ENCODE measurements at places on chromosomes 4 and X. TPM values are rescaled to one million over a fixed set of nuclear protein-coding genes. Genes with fewer than 3 reads are reported as not detected.

- no peak for DNase-seq
Measured at GRCh38 chrX:85419293-85419692, 39.8 kb upstream of the POF1B start.

- DNase-seq, result no peak
Measured at GRCh38 chr4:128291096-128291495, 3.5 kb upstream of the PGRMC2 start.

DNA sequence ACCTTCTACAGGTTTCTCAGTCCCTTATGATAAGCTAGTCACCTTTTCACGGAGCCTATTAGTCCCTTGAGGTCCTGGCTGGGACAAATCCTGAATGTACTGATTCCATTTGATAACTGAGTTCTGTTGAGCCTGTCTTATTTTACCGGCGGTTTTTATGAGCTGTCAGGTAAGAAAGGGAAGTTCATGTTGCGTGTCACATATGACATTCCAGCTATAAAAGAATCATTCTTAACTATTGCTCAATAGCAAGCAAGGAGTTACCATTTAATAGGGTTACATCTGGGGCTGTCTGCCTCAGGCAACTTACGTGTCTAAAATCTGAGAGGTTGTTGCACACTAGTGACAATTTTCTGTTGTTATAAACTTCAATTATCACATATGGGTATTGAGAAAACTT lies 394.6 kb downstream of the TECRL start:
- DNase-seq, result no peak

NDNF gene
- total RNA-seq, result 9.2 TPM

DNA sequence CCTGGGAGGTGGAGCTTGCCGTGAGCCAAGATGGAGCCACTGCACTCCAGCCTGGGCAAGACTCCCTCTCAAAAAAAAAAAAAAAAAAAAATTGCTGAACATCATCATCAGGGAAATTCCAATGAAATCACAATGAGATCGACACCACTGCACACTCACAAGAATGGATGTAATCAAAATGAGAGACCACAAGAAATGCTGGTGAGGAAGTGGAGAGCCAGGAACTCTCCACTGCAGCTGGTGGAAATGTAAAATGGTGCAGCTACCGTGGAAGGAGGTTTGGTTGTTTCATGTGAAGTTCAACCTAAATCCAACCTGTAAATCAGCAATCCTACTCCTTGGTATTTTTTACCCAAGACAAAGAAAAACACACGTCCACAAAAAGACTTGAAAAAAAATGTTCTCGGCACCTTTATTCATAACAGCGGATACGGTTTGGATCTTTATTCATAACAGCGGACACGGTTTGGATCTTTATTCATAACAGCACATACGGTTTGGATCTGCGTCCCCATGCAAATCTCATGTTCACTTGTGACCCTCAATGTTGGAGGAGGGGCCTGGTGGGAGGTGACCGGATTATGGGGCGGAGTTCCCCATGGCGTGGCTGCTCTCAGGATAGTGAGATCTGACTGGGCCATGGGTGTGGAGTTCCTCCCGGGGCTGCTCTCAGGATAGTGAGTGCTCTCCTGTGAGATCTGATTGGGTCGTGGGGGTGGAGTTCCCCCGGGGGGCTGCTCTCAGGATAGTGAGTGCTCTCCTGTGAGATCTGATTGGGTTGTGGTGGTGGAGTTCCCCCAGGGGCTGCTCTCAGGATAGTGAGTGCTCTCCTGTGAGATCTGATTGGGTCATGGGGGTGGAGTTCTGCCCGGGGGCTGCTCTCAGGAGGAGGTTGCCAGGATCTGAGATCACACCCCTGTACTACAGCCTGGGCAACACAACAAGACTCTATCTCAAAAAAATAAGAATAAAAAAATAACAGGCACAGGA lies 7.7 kb downstream of the GAK start:
- no peak for DNase-seq

GRCh38 chr4:100696531-100696930 lies 178.7 kb upstream of the EMCN start:
- DNase-seq, result no peak

GRCh38 chrX:17021851-17022604 lies 75.6 kb downstream of the REPS2 start:
- no peak for DNase-seq

- DNase-seq, result no peak
Measured at GRCh38 chr4:68342134-68342533, 7.8 kb downstream of the YTHDC1 start.

DNA sequence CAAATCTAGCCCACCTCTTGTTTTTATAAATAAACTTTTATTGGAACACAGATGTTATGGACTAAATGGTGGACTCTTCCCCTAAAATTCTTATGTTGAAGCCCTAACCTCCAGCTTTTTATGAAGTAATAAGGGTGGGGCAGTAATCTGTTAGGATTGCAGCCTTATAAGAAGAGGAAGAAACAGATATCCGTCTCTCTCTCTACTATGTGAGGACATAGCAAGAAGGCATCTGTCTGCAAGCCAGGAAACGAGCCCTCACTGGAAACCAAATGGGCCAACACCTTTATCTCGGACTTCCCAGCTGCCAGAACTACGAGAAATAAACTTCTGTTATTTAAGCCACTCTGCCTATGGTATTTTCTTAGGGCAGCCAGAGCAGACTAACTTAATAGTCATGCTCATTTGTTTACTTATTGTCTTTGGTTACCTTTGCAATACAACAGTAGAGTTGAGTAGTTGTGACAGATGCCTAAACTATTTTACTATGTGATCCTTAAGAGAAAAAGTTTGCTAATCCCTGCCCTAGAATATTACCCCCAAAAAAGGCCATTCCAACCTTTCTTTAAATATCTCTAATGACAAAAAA lies 67.4 kb downstream of the MANBA start:
- DNase-seq, result no peak

- DNase-seq, result no peak
Measured at GRCh38 chr4:141009931-141010330, 123.3 kb downstream of the RNF150 start.

FOXR2 gene
- total RNA-seq, result not detected

- DNase-seq, result no peak
Measured at GRCh38 chr4:53986062-53986461, 78.3 kb downstream of the CHIC2 start.

SPRY1 gene
- 29.0 TPM for total RNA-seq

DNA sequence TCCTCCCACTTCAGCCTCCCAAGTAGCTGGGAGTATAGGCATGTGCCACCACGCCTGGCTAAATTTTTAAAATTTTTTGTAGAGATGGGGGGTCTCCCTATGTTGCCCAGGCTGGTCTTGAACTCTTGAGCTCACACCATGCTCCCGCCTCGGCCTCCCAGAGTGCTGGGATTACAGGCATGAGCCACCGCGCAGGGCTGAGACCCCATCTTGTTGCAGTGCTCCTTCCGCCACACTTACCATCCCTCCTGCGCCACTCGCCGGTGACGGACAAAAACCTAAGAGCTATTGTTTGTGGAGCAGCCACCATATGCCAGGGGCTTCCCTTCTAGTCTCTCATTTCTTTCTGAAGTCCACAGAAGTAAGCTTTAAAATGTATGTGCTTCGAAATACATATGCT lies 34.5 kb downstream of the NSG1 start:
- DNase-seq, result no peak

DNA sequence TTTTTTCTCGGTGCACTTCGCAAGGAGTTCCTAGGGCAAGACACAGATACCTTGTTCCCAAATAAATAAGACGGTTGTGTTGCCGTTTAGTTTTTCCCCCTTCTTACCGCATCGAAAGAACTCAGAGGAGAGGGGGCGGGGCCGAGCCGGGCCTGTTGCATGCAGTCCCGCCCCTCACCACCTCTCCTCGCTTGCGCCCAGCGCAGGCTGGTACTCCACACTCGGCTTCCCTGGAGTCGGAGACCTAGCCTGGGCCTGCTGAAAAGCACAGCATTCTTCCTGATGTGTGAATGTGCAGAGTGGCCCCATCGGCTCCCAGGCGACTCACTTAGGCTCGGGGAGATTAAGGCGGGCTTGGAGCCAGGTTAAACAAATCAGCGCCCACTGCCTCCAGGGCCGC lies 26.1 kb upstream of the VMA21 start:
- DNase-seq, result no peak

PDK3 gene
- total RNA-seq, result 24.2 TPM

RIPPLY1 gene
- not detected for total RNA-seq

PLAC1 gene
- total RNA-seq, result not detected

DNA sequence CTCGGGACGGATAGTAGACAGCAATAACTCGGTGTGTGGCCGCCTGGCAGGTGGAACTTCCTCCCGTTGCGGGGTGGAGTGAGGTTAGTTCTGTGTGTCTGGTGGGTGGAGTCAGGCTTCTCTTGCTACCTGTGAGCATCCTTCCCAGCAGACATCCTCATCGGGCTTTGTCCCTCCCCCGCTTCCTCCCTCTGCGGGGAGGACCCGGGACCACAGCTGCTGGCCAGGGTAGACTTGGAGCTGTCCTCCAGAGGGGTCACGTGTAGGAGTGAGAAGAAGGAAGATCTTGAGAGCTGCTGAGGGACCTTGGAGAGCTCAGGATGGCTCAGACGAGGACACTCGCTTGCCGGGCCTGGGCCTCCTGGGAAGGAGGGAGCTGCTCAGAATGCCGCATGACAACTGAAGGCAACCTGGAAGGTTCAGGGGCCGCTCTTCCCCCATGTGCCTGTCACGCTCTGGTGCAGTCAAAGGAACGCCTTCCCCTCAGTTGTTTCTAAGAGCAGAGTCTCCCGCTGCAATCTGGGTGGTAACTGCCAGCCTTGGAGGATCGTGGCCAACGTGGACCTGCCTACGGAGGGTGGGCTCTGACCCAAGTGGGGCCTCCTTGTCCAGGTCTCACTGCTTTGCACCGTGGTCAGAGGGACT lies 5.7 kb upstream of the MSANTD1 start:
- no peak for DNase-seq

GRCh38 chr4:67575232-67576058 lies 16.9 kb downstream of the STAP1 start:
- no peak for DNase-seq

ATP2B3 gene
- total RNA-seq, result 0.21 TPM

GRCh38 chrX:123190096-123190495 lies 6.0 kb downstream of the GRIA3 start:
- no peak for DNase-seq
